T-helper 2 cell (primary cell): ENCODE measurements at places on chromosomes 3 and 15.
A peak's percentile ranks its signal among the peaks of the same experiment; 100 is the strongest.

DNA sequence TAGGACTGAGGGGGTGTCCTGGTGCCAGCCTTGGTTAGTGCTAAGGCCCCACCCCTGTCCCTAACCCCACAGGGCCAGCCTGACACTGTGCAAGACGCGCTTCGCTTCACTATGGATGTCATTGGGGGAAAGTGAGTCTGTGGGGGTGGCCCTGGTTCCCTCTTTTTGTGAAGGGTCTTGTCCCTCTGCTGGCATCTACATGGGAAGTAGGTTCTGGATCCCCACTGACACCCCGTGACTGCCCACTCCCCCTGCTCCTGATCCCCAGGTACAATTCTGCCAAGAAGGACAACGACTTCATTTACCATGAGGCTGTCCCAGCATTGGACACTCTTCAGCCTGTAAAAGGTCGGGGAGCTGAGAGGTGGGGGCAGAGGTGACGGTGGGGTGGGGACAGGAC, 26.4 kb downstream of the PTPN23 start:
- DNase-seq: no peak

DNA sequence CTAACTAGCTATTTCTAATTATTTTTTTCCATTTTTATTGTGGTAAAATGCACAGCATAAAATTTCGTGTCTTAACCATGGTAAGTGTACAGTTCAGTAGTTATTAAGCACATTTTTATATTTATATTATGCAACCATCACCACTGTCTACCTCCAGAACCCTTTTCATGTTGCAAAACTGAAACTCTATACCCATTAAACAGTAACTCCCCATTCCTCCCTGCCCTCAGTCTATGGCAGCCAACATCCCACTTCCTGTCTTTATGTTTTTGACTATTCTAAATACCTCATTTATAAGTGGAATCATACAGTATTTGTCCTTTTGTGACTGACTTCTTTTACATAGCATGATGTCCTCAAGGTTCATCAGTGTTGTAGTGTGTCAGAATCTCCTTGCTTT, 25.5 kb downstream of the SLC35A5 start:
- no peak for DNase-seq

DNA sequence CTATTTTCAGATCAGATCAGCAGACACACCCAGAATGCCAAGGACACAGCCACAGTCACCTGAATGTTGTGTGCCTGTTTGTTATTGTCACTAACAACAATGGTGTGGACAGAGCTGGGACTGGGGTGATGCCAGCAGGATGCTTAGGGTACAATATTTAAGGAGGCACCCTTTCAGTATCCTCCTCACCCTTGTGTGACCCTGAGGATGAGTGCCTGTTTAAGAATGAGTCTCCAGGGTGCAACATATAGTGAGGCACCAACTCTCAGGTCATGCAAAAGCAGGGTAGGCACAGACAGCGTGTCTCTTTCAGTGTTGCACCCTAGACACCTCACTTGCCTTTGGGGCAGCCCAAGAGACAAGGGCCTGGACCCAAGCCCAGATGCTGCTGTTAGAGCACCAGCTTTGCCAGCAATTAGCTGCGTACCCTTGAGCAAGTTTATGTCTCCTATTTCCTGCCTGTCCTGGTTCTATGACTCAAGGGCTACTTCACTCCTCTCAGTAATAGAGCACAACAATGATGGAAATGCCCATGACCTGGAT, 122.6 kb downstream of the AQP9 start:
- no peak for DNase-seq

DNA sequence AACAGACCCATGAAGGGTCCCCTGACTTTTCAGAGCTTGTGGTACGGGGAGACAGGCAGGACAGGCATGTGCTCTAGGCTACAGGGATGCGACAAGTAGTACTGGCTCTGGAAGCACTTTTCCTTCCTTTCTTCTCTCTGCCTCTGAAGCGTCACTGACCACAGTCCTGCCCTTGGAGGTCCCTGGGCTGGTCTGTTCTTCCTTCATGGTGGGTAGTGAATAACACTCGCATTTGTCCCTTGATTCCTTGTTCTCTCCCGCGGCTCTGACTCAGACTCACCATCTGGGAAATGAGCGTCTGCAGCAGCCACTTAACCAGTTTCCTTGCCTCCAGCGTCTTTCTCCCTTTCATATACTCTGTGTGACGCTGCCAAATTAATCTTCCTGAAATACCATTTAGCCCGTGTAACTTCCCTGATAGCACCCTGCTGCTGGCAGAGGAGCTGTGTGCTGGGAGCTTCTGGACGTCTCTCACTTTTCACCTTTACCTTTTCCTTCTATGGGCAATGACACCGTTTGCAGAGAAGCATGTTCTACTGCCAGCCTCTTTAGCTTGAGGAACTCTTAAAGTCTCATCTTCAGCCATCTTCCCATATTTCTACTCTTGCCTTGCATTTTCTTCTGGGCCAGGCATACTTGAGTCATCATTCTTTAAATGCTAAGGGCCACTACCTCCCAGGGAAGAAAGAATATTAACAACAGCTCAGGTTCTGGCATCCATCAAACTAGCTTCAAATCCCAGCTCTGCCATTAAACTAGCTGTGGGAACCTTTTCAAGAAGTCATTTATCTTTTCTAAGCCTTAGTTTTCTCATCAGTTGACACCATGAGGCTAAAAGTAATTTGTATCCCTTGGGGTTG, 33.6 kb downstream of the TMEM45A start:
- DNase-seq: no peak

GRCh38 chr3:110568246-110568645, 503.4 kb upstream of the NECTIN3 start:
- DNase-seq: no peak

- DNase-seq: no peak
These were observed 65.3 kb downstream of the SLC30A4 start for GRCh38 chr15:45457220-45457619.

- DNase-seq: no peak
These were observed 562.8 kb downstream of the NAALADL2 start for GRCh38 chr3:175421902-175422301.

DNA sequence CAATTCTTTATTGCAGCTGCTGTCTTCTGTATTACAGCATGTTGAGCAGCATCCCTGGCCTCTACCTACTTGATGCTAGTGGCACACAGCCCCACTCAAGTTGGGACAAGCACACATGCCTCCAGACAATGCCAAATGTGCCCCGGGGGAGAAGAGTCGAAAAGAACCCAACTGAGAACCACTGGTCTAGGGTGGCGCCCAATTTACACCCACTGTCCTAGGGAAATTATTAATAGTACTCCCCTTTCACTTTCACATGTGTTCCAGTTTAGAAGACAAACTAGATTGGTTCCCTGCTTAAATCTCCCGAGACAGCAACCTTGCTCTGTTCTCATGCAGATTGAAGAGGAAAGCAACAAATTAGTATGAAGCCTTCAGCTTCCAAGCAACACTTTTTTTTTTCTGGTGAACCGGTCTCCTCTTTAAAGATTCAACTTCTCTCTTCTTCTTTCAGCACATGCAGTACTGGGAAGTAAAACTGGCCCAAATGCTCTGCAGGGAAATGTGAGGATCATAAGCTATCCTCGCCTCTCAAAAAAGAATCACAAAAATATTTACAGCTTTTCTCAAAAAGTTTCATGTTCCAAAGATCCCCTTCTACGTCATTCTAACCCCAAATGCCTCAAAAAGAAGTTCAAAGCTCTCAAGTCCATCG, 823.9 kb upstream of the CFAP20DC start:
- peak; percentile 7 for DNase-seq

- DNase-seq: no peak
These were observed 32.7 kb downstream of the PLD1 start for GRCh38 chr3:171777596-171777995.
